Sciatic nerve (tissue), 2 donors: ENCODE measurements at places on chromosomes 11 and 22.

DNA sequence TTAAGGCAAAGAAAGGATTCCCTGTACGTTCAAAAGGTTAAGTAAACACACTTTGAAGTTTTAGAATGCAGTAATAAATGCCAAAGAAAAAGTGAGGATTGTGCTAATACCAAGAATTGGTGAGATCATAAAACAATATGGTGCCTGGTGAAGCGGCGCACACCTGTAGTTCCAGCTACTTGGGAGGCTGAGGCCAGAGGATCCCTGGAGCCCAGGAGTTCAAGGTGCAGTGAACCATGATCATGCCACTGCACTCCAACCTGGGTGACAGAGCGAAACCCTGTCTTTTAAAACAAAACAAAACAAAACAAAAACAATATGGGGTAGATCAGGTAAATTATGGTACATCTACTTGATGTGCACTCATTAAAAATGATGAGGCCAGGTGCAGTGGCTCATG, 73.4 kb upstream of the APOA1 start:
- DNase-seq: no peak

DNA sequence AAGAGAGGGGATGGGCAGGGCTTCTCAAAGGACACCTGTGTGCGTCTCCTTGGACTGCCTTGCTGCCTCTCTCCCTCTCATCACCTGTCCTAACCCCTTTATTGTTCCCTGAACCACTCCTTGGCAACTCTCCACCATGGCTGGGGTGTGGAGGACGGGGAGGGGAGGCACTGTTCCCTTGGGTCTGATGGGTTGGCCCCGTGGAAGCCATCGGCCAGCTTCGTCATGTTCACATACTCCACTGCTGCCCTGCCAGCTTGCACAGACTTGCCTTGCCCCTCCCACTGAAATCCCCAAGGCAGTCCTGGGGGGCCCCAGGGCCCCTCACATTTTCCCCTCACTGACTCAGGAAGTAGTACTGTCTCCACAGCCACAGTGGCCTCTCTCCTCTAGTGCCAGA, 36.1 kb upstream of the LRRC32 start:
- DNase-seq: no peak

DNA sequence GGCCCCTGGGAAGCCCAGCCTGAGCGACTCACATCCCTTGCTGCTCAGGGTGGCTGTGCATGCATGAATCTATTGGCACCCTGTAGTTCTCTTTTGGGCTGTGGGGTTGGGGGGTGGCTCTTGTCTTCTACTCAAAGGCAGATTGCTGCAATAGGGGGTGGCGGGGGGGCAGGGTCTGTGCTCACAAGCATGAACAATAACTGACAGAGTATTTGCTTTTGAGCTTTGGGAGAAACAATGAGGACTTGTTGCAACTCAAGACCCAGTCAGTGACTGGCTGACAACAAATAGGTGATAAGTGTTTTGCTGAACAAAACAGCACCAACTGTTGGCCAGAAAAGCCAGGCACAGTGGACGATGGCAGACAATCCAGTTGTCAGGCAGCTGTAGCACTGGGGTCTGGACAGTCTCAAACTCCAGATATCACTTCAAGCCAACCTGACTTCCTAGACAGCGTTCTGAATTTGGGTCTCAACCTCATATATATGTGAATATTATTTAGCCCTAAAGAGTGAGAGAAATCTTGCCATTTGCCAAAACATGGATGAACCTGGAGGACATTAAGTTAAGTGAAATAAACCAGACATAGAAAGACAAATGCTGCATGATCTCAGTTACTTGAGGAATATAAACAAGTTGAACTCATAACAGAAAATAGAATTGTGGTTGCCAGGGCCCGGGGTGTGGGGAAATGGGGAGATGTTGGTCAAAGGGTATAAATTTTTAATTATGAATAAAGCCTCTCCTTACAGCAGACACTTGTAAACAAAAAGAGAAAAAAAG, 61.7 kb downstream of the ME3 start:
- DNase-seq: no peak

- DNase-seq: peak; percentile 14
Measured at GRCh38 chr11:69916806-69917387, 97.7 kb upstream of the FGF3 start.

- DNase-seq: no peak
Measured at GRCh38 chr11:117997406-117997805, 11.2 kb downstream of the IL10RA start.

GRCh38 chr11:125418396-125418795, 77.7 kb downstream of the FEZ1 start:
- no peak for DNase-seq

DNA sequence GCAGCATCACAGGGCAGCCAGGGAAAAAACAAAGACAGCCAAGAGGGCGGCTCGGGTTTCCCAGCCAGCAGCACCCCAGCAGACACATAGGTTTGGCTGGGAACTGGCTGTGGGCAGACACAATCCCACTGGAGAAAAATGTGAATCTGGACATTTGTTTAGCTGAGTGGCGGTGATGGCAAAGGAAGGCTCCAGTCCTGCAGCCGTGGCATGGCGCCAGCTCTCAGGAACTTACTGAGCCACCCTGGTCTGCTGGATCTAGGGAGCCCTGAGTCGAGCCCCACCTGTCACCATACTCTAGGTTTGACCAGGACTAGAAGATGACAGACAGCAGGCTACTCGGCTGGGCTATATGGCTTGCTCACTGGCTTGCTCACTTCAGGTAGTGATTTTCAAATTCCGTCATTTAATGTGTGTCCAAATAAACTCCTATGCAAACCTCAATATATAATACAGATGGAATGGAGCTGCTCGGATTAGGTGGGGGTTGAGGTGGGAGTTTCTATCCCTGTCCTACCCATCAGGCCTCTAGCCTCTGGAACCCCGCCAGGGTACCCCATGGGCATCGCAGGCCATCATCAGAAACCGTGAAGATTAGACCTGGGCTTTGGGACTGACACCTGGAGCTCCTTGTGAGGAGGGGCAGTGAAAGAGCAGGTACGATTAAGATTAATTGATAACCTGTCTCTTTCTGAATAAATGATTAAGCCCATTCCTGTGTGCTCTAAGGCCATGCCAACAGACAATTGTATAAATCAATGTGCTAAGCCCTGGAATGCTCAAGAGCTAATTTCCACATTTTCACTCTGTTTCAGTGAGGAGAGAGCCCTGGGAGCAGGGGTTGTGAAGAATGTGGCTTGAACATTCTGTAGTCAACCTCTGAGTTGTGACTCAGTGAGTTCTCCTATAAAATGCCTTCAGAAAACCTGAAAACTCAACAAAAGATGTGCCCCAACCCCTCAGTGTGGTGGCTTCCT, 42.5 kb downstream of the GALNT18 start:
- DNase-seq: peak; percentile 62

- no peak for DNase-seq
Measured at GRCh38 chr11:12354750-12355545, 22.4 kb upstream of the PARVA start.

DNA sequence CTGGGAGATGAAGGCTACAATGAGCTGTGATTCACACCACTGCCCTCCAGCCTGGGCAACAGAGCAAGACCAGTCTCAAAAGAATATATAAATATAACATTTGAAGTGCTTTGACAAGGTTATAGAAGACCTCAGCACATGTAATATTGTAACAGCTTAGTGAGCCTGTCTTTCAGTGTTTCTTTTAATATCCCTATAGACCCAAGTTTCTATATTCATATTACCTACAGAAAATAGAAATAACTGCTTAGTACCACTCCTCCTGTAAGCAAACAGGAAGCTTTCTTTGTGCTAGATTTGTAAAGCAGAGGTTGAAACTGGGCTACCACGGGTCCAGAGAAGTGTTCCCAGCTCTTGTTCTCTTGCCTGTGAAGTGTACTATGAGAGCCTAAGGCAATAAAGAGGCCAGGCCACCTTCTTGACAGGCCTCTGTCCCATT, 68.2 kb downstream of the PPP2R1B start:
- DNase-seq: no peak

- DNase-seq: no peak
Measured at GRCh38 chr11:115806056-115806455, 301.8 kb upstream of the CADM1 start.

- DNase-seq: no peak
Measured at GRCh38 chr11:126029805-126030204, 32.9 kb downstream of the CDON start.
